Bronchial epithelial cell (primary cell): ENCODE measurements at places on chromosomes 6 and 20.

GRCh38 chr6:141580131-141580530 lies 552.6 kb upstream of the GJE1 start:
- DNase-seq: no peak

DNA sequence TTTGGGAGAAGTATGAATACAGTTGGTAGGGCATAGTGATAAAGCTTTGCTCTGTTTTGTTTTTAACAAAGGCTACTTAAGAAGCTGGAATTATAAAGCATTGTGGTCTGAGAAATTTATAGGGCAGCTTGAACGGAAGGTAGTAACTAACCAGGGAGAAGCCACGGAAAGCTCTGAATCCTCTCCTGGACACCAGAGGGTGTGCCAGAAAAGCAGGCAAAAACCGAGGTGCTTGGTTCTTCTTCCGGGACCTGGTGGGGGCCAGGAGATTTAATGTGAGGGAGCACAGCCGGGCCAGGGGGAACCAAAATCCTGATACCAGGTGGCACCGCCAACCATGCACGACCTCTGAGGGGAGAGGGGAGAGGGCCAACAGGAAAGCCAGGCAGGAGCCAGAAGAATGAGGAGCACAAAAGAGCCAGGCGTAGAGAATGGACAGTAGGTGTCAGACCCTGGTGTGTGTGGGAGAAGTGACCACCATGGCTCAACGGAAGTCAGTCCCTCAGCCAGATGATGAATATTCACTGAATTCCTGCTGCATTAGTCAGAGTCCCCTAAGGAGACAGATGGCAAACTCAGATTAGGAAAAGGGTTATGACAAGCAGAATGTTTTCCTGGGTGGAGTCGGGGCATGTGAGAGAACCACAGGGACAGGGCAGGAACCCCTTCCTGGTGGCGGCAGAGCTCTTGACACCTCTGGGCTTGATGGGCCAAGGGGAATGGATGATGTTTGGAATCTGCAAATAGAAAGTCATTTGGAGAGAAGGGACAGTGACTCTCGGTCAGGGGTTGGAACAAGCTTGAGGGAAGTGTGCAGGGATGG lies 262.3 kb downstream of the ZNF217 start:
- DNase-seq: no peak

GRCh38 chr6:111487661-111488060 lies 4.6 kb upstream of the REV3L start:
- DNase-seq: peak; percentile 95

GRCh38 chr6:166476634-166477215 lies 94.0 kb upstream of the MPC1 start:
- no peak for DNase-seq

DNA sequence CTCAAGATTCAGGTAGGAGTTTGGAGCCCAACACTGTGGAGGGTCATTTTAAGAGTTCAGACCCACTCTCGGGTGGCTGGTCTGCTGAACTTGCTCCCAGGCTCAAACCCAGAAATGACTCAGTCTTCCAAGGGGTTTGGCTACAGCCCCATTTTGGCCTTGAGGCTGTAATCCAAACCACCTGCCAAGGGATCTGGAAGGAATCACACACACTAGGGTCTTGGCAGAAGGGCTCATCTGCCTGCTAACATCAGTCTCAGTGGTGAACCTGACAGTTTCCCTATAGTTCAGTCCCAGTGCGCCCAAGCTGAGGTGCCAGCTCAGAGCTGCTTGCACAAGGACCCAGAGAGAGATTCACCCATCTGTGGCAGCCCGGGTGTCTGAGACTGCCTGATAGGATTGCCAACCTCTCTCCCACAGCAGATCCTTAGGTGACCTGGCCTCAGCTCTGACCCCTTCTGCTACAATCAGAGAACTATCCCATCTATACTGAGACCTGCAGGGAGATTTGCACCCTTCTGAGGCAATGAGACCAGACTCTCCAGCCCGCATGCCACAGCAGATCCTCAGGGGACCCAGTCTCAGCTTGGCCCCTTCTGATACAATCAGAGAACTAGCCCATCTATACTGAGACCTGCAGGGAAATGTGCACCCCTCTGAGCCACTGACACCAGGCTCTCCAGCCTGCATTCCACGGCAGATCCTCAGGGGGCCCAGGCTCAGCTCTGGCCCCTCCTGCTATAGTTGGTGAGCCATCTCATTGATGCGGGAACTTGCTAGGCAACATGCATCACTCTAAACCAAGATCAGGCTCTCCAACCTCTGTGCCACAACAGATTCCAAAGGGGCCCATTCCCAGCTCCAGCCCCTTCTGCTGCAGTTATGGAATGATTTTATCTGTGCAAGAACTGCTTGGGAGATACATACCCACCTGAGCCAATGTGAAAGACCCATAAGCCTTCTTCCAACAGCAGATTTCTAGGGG lies 48.2 kb downstream of the THBS2 start:
- DNase-seq: no peak

- peak; percentile 37 for DNase-seq
Measured at GRCh38 chr20:31719644-31720485, 2.8 kb downstream of the BCL2L1 start.

DNA sequence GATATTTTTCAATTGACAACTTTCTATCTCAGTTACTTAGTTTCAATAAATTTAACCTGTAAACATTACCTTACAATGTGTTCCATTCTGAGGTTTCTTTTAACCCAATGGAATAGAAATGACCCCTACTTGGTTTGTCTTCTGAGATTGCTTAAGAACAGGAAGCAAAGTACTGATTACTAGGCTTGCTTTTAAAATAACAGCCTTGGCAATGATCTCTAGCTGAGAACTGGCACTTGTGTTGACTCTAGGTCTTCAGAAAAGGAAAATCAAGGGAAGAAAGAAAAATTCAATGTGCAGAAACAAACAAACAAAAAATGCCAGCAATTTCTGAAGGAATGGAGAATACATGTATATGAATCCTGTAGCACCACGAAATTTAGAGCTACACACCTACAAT lies 66.1 kb downstream of the SYNE1 start:
- DNase-seq: no peak

GRCh38 chr6:845566-845965 lies 152.6 kb upstream of the EXOC2 start:
- DNase-seq: no peak

- no peak for DNase-seq
Measured at GRCh38 chr20:34578025-34578424, 19.5 kb downstream of the MAP1LC3A start.

- peak; percentile 54 for DNase-seq
Measured at GRCh38 chr20:38125157-38126056, 39.7 kb downstream of the TGM2 start.

DNA sequence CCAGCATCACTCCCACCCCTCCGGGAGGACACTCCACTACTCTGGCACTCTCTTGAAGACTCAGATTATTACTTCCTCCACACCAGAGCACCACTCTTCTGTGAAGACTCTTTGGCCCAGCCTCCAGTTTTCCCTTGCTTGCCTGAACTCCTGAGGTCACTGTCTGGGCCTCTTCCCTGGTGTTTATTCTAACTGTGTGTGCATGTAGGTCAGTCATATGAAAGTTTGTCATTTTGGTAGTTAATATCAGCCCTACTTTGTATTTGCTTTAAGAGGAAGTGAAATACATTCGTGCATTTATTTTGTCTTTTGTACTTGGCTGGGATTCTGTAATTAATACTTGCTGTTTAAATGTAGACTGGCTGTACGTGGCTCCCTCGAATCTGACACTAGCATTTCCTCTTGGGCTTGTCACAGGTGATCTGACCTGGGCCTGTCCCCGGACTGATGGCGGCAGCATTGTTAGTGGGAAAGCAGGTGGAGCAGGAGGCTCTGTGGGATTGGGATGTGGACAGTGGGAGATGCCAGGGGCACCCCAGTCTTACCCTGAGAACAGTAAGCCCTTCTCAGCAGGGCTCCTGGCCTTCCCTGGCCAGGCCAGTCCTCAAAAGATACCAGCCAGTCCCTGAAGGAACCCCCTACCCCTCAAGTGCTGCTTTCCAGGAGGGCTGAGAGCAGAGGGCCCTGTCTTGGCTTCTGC lies 350.5 kb downstream of the CDC5L start:
- DNase-seq: no peak

DNA sequence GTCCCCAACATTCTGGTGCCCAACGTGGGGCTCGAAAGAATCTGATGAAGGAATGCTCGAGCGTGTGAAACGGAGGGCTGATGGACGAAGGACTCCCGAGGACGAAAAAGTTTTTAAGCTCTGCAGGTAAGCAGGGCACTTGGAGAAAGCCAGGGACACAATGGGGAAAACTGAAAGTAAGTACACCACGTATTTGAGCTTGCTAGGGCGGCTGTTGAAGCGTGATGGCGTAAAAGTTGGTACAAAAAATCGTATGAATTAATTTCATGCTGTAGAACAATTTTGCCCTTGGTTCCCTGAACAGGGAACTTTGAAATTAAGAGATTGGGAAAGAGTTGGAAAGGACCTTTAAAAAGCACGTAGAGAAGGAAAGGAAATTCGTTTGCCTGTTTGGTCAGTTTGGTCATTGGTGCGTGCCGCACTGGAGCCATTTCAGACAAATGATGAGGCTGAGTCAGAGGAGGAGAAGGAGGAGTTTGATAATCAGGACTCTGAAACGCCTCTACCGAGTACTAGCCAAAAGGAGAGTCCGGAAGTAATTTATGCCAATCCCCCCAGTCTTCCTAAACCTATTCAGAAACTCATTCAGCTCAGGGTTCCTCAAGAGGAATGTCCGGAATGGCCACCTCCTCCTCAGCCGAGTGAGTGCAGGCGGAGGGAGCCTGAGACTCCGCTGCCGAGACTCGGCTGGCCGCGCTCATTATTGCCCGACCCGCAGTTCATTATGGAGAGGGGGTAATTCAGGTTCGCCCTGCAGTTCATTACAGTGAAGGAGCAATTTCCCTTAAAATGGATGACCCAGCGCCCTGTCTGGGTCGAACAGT lies 59.2 kb upstream of the PRSS16 start:
- DNase-seq: peak; percentile 77

- DNase-seq: peak; percentile 53
Measured at GRCh38 chr6:73519926-73520687, 725 bp downstream of the EEF1A1 start.

DNA sequence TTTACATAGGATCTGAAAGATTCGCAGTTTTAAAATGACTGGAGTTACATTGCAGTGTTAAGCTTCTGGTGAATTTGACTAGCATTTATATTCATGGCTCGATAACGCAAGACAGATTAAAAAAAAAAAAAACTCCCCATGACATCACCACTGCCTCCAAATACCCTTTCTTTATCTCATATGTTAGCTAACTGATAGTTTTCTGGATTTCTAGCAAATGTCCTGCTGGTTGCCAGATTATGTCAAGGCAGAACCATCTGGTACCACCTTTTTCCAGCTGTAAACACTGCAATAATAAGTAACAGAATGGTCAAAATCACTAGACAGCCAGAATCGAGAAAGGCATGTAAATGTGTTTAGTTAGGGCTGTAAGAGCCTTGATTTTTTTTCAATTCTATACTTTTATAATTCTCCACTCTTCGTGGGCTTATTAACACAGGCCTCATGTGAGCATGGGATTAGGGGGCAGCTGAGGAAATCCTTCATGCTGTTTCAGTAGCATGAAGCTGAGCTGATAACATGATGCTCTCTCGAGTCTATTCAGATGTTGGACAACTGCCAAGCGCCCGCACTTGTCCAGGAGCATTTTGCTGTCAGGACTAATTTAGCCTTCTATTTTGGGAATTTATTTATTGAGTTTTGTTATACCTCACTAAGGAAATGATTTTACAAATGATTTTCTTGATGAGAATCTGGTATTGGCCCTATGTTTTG lies 166.0 kb upstream of the SCGN start:
- DNase-seq: no peak

GRCh38 chr6:153947808-153948447 lies 91.1 kb upstream of the OPRM1 start:
- DNase-seq: peak; percentile 17

DNA sequence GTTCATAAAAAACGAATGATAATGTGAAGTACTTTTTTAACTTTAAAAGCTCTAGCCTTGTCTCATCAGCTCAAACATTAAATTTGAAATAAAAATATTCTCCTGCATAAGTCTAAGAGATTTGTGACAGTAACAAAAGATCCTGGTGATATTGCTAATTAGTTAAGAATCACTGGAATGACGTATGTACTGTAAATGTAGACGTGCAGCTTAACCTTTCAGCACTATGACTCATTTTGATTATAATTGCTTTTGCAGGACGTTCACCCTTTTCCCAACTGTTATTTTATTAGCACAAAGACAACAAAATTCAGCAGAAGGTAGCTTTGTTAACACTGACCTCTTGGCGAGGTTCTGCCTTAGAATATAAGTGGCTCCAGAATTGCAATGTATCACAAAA lies 68.6 kb downstream of the TENT5A start:
- peak; percentile 30 for DNase-seq

DNA sequence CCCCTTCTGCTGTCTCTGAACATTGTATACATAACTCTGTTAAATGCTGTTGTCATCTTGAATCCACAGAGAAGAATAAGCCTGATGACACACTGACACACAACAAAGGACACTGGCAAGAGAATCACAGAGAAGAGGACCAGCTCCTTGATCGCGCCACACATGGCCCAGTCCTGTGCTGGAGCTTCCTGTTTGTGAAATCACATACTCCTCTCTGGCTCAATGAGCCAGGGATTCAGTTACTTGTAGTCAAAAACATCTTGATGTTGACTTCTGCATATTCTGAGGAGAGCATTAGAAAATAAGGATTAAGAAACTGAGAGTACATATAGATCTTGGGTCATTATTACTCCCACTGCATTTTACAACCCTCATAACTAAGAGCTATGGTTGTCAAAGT lies 100.1 kb downstream of the EPB41L2 start:
- no peak for DNase-seq

DNA sequence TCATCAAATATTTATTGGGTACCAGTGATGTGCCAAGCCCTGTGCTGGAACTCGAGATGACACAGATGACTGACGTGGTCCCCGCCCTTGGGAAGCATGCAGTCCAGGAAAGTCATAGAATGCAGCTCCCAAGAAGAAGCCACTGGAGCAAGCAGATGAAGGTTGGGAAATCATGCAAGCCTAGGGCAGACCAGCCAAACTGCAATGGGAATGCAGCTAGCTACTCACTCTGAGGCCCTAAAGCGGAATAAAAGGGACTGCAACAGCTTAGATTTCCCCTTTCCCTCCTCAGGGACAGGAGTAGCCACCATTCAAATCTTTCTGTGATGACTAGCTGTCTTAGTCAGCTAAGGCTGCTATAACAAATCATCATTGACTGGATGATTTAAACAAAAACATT lies 152.2 kb downstream of the MAFB start:
- DNase-seq: peak; percentile 12

DNA sequence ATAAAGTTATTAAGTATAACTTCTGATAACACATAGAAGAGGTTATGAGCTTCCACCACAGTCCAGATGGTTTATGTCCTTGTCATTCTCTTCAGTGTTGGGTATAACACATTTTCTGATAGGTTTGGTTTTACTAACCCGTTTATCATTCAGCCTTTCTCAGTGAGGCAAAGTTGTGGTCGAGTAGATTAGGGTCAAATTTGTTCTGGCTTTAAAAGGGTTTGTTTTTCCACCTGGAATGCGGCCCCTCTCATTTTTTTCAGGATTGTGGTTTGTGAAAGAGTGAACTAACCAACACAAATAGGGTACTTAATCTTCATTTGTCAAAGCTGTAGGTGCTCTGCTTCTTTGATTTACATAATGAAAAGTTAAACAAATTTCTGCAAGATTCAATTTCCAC lies 204.2 kb upstream of the ASCC3 start:
- DNase-seq: no peak
